Fibroblast of skin of scalp (primary cell): ENCODE measurements at places on chromosomes 11 and 22.

DNA sequence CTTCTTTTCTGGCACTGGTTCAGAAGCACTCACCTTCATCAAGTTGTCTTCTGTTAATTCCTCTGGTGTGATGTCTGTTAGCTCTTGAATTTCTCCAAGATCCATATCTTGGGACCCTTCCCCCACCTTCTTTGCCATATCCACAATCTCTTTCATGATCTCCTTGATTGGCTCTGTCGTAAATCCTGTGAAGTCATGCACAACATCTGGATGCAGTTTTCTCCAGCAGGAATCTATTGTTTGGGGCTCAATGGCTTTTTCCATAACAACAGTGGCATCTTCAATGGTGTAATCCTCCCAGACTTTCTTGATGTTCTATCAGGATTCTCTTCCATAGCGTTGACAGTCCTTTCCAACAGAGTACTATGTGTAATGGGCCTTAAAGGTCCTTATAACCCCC lies 96.9 kb downstream of the CSTPP1 start:
- DNase-seq, result no peak

DNA sequence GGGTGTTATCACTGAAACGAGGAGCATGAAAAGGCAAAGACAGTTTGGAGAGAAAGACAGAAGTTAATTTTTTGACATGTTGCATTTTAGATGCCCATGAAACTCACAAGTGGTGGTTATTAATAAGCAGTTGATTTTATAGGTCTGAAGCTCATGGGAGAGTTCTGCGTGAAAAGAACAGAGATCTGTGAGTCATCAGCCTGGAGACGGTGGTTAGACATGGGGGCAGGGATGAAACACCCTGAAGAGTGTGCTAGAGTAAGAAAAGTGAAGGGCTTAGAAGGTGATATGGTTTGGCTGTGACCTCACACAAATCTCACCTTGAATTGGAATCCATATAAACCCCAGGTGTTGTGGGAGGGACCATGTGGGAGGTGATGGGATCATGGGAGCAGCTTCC lies 289.1 kb upstream of the ISX start:
- DNase-seq, result no peak

DNA sequence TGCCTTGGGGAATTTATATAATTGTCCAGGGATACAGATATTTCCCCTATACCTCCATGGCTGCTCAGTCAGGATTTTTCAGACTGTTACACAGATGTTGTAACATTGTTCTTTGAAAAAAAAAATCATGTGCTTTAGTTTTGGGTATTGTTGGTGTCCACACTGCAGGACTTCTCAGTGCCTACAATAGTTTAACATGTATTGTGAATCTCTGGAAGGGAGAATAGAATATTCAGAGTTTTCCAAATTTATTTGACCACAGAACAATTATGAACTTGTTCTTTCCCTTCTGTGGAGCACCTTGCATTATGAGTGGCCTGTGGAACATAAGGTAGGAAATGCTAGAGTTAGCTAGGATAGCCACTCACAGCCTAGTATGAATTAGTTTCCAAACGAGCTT lies 14.5 kb downstream of the CRYBA4 start:
- DNase-seq, result no peak

GRCh38 chr11:77823775-77824174 lies 2.8 kb downstream of the AAMDC start:
- peak; percentile 24 for DNase-seq

GRCh38 chr22:31661851-31662667 lies at the start of gene PISD:
TSS of gene PISD (minus strand) at chr22:31662215. CDS start at chr22:31662208, 7 bp downstream.
- peak; percentile 94 for DNase-seq

GRCh38 chr11:115652496-115652895 lies 148.3 kb upstream of the CADM1 start:
- no peak for DNase-seq

DNA sequence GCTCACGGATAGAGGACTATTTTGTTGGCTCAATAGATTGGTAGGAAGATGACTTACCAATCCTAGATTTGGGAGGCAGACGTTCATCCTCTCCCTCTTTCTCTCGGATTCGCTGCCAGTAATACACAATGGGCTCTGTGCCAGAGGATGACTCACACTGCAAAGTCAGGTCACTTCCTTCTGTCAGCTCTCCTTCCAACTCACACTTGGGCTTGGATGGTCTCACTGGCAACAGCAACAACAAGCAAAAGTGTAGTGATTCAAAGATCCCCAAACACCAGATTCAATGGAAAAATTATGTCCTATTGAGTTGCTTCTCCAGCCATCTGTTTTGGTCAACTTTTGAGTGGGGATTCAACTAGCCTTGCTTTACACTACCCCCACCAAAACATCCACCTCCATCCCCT lies 21.7 kb upstream of the HSPA8 start:
- DNase-seq, result peak; percentile 91

GRCh38 chr11:12066799-12067508 lies 43.4 kb upstream of the MICAL2 start:
- peak; percentile 71 for DNase-seq

DNA sequence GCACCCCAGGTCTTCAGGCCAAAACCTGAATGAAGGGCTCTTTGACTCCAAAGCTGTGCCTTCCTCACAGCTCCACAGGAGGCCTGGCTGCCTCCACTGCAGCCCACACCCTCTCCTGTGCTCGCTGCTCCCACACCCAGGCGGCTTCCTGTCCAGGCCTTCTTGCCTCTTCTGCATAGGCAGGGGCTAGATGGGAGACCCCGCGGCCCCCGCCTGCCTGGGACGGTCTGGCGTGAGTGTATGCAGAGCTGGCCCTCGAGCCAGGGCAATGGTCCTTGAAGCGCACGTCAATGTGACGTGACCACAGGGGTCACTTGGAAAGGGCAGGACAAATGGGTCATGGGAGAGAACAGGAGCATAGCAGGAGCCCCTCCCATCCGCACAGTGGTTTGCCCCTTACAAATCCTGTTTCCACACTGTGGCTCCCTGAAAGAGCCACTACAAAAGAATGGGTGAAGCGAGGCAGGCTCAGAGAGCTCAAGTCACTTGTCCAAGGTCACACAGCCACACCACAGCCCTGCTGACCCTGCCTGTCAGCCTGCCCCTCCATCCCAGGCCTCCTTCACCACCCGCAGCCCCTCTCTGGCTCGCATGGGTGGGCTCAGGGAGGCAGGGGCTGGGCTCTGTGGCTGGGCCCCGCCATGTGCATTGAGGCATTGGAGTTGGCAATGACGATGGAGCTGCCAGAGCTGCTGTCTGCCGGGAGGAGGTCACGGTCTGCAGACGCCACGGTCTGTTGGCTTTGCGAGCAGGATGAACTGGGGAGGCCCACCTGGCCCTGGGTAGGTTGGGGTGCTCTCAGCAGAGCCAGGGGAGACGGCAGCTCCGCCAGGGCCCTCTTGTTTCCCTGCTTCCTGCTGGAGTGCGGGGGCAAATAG lies 71.2 kb upstream of the WNT11 start:
- DNase-seq, result no peak

GRCh38 chr11:2777871-2778629 lies 78.3 kb upstream of the KCNQ1OT1 start:
- DNase-seq, result no peak

- DNase-seq, result no peak
These were observed 56.5 kb downstream of the PDHX start for GRCh38 chr11:34972892-34973291.

DNA sequence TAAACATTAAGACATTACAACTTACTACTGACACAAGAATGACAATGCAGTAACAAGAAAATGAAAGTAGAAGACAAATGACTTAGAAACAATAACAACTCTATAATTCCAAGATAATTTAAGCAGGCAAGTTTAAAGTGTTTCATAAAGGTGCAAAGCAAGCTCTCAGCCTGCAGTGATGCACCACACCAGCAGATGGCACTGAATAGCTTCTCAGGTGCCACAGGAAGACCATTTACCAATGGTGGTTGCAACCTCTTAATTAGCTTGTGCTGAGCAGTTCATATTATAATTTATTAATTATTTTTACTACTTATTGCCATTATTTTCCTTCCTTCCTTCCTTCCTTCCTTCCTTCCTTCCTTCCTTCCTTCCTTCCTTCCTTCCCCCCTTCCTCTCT lies 60.6 kb downstream of the NXPE2 start:
- DNase-seq, result peak; percentile 36

- DNase-seq, result peak; percentile 90
These were observed 16.4 kb upstream of the SYVN1 start for GRCh38 chr11:65150509-65151299.

GRCh38 chr11:128915149-128915521 lies 24.0 kb downstream of the KCNJ5 start:
- no peak for DNase-seq

- DNase-seq, result no peak
These were observed 73.8 kb upstream of the SHISAL1 start for GRCh38 chr22:44386386-44387035.

DNA sequence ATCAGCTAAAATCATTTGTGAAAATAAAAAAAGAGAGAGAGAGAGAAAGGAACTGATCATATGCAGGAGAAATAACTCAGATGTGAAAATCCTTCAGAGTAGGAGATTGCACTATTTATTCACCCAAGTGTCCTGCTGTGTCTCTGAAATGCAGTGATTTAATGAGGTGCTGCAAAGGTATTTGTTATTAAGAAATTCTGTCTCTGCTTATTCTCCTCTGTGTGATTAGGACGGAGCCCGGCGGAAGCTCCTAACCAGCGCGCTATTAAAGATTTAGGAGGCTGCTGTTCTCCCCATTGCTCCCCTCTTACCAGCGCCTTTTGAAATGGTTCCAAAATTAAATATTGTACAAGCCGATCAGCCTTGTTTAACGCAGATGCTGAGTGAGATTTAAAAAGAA lies 528.3 kb downstream of the BUD13 start:
- DNase-seq, result no peak

DNA sequence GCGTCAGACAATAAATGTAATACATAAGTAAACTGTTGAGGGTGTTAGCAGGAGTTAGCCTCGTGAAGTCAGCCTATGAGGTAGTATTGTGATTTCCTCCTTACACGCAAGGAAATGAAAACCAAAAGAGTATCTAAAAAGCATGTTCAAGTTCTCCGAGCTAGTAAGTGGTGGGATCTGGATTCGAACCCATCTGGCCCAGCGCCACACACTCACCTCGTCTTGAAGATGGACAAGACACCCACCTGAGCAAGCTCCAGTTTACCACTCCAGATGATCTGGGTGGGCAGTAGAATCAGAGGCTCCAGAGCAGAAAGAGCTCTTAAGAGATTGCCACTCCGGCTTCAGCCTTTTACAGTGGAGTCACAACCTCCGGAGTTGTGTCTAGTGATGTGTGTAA lies 140.3 kb downstream of the PKNOX2 start:
- no peak for DNase-seq

DNA sequence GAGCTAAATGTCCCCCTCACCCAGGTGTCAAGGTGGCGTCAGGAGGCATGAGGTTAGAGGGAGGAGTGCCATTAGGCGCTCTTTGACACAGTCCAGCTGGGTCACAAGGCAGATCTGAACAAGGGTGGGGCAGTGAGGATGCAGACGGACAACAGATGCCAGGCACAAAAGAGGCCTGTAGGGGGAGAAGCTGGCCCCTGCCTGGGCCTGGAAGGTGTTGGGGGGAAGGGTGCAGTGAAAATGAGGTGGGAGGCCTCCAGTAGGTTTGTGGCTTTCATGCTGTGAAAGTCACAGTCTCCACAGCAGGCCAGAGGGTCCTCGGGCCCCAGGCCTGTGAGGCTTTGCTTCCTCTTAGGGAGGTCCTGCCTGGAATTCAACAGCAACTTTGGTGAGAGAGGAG lies 85.0 kb upstream of the PLET1 start:
- DNase-seq, result no peak

DNA sequence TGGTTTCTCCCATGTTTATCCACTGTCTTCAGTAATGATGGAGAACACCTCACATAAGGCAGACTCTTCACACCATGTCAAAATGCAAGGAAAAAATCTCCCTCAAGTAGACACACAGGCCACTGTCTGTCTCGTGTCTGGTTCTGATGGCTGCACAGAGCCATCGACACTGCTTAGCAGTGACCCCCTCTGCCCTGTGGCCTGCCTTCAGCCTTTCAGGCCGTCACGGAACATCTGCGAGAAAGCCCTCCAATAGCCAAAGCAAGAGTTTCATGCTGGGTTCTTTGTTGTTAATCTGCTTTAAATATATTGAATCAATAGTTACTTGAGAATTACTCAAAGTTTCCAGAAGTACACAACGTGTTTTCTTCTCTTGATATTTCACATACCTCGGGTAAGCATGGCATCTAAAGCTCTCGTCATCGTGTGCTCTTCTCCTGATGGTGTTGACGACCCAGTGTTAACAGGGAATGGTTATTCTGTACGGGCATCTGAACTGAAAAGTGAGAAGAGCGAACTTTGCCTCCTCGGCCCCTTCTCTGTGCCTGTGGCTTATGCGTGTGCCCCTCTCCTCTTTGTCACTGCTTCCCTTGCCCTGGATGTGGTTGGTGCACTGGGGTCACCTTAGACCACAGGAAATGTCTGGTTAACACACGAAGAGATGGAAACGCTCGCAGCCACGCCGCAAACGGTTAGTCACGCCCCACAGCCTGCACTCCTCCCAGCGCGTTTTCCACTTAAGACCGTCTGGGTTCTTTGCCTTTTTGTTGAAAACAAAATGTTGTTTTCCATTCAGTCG lies 33.4 kb upstream of the CTTN start:
- DNase-seq, result no peak

DNA sequence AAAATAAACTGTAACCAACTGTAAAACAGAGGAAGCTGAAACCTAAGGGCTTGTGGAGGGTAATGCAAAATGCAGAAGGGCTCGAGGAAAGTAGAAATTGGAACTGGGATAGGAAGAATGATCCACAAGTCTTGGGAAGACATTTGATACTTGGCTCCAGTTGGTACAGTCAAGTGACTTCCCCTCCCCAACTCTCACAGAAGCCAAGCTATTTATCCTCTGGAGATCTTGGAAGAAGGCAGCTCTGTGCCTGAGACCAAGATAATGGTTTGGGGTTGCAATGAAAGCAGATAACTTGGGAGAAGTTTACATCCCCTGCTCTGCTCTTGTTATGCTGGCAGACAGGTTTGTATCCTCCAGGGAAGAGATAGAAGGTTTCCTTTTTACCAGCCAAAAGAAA lies 198.9 kb upstream of the ZC3H12C start:
- DNase-seq, result no peak

GRCh38 chr11:69489031-69489745 lies 7.7 kb downstream of the LINC01488 start:
- DNase-seq, result no peak

DNA sequence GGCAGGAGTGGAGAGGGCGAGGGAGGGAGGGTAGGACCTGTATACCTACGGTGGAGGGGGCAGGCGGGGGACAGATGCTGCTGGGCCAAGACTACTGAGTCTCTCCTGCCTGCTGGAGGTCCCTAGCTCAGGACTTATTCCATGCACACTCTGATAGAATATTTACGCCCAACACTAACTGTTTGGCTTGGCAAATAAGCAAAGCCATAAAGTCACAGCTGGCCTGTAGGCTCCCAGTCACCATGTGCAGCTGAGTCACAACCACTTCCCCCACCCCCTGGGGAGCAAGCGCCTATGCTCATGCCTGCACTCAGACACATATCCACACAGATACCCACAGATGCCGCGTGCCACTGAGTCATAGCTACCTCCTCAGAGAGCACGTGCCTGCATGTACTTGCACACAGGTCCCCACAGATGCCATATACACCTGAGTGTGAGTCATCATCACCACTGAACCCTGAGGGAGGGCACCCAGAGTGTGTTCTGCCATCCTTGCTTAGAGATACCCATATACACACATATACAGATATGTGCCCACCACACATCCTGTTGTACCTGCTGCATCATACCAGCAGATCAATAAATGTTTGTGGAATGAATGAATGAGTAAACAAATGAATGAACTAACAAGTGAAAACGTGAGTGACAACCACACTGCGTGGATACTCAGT lies 95.8 kb downstream of the SWAP70 start:
- DNase-seq, result peak; percentile 100
